AG08396 (cell line): ENCODE measurements at places on chromosomes 5 and 9.
A peak's percentile ranks its signal among the peaks of the same experiment; 100 is the strongest.

GRCh38 chr9:78325343-78325742 lies 28.4 kb downstream of the PSAT1 start:
- no peak for DNase-seq

DNA sequence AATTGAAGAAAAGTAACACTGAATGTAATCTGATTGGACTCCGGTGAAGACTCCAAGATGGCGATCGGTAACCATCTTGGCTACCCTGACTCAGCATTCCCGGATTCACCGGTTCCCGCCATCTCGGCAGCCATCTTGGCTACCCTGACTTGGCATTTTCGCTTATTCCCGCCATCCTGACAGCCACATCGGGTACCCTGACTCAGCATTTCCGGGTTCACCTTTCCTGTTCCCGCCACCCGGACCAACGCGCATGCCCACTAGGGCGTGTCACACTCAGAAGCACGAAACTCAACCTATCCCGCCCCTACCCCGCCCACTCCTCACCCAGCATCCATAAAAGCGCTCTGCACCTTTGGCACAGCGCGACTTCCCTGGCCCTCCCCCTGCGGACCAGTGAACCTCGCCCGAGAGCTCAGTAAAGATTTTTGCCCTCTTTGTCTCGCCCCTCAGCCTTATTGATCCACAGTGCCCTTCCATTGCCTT lies 17.2 kb downstream of the SPTLC1 start:
- no peak for DNase-seq

DNA sequence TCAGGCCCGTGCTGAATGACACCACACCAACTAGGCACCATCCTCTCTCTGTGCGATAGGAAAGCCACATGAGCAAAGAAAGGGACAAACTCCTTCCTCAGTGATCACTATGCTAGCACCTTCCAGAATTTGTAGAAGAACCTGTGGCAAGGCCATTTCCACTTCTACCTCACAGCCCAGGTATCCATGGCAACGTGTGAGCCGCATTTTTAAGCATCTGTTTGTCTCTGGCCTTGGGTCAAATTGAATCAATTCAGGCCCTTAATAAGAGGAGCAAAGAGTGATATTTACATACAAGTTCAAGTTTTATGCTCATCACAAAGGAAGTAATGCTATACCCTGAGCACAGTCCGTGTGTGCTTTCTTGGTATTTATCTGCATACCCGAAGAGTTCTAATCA lies 179.3 kb downstream of the SLC12A2 start:
- no peak for DNase-seq

DNA sequence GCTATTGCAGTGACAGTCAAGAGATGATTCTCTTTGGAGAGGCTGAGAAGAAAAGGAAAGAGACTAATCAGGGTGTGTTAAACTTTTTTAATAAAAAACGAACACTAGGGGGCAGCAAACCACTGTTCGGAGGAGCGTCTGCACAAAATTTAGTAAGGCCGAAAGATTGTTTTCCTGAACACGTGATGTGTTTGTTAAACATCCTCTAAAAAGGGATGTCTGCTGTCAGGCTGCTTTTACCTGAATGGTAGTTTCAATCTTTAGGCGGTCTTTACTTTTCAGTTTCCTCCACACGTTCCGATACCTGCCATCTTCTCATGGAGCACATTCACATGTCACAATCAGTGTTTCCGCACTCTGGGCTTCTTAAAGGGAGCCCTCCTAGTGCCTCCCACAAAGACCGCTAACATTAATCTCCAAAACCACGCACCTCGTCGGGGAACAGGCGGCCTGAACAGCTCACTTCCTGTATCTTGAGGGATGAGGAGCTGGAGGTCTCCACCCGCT lies 125.2 kb downstream of the GPBP1 start:
- DNase-seq = peak; percentile 47

DNA sequence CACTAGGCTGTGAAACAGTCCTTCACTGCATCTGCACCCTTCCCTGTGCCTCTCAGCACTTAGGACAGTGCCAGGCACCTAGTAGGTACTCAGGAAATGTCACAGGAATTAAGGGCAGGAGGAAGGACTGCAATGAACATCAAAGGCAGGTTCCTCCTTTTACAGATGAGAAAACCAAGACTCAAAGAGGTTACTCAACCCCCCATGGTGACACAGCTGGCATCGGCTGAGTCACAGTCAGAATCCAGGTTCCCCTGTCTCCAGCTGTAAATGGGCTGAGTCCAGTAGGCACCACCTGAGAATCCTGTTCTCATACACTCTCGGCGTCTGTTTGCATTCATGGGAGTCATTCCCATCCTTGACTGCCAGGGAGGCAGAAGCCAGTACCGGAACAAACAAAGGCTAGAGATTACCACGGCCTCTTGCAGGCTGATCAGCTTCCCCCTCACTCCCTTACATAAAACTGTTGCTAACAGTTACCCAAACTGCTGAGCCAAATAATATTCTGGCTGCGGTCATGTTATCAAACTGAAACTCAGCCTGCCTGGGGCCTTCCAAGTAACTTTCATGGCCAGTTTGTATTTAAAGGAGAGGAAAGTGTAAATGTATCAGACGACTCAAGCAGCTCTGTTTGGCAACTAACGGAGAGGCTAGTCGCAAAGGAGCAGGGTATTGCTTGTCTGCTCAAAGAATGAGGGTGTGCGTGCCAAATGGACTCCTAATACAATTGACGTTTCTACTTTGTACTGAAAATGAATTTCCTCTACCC lies 201.7 kb downstream of the PAPPA start:
- DNase-seq = peak; percentile 17

DNA sequence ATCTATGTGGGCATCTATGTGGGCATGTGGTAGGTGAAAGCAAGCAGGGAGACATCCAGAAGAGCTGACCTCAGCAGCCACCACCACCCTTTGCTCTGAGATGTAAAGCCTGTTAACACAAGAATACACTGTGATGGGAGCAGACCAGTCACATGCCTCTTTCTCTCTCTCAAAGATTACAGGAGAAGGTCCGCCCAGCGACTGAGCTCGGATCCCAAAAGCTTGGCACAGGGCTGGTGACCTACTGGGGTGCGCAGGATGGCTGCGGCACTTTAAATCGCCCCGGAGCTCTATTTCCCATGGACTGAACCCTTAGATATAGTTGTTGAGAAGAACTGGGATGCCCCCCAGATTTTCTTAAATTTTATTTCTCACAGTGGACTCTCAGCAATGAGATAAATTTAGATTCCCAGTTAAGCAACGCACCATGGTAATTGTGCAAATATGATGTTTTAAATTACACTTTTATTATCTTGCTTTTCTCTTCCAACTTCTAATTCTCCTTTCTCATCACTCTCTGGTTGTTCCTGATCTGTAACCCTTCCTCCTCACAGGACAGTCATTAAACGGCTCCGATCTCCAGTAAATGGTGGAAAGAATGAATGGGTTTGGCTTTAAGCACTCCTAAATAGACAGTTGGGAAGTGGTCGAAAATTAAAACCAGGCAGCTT lies 37.7 kb upstream of the ICE1 start:
- no peak for DNase-seq

DNA sequence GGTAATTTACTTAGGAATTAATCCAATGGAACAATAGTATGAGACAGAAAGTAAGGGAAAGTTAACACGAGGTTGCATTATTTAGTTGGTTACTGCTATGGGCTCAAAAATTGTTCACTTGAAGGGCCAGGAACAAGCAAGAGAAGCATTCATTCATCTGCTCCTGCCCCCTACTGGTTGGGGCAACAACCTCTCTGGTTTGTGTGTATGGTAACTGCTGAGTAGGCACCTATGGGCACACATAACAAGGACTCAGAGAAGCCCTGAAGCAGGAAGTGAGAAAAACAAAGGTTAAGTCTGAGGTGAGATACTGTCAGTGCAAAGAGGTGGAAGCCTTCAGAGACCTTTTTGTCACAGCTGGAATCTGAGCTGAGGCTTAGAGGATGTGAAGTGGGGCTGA lies 34.4 kb upstream of the RANBP6 start:
- DNase-seq = no peak

GRCh38 chr5:96023518-96023917 lies 61.9 kb upstream of the ELL2 start:
- DNase-seq = no peak

- DNase-seq = no peak
Observed at GRCh38 chr5:1883925-1884677, 1.4 kb upstream of the IRX4 start.

- DNase-seq = no peak
Observed at GRCh38 chr9:83372957-83373356, 165.2 kb downstream of the FRMD3 start.

DNA sequence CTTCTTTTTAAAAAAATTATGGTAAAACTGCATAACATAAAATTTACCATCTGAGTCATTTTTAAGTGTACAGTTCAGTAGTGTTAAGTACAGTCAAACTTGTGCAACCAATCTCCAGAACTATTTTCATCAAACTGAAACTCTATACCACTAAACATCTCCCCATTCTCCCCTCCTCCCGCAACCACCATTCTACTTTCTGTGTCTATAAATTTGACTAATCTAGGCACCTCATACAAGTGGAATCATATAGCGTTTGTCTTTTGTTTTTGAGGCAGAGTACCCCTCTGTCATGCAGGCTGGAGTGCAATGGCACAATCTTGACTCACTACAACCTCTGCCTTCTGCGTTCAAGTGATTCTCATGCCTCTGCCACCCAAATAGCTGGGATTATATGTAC lies 24.0 kb upstream of the EBF1 start:
- no peak for DNase-seq

GRCh38 chr5:82156874-82157273 lies 121.3 kb downstream of the RPS23 start:
- DNase-seq = no peak

- DNase-seq = peak; percentile 8
Observed at GRCh38 chr9:26292943-26293342, 599.7 kb downstream of the CAAP1 start.

DNA sequence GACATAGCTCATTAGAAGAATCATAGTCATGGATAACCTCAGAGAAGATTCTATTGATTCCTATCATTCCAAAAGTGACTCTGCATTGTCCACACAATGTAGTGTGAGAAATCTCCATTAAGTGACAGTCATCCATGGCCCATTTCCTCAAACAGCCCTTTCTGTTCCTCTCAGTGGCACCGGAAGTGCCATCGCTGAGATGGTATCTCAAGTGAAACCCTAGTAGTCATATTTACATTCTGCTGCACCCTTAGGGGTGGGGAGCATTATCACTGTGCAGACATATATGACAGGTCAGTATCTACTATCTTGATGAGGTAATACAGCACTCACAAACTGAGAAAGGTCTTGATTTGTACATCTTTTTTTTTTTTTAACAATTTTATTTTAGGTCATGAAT lies 55.4 kb upstream of the MIER3 start:
- no peak for DNase-seq

- no peak for DNase-seq
Observed at GRCh38 chr5:153116916-153117315, 373.6 kb upstream of the GRIA1 start.

DNA sequence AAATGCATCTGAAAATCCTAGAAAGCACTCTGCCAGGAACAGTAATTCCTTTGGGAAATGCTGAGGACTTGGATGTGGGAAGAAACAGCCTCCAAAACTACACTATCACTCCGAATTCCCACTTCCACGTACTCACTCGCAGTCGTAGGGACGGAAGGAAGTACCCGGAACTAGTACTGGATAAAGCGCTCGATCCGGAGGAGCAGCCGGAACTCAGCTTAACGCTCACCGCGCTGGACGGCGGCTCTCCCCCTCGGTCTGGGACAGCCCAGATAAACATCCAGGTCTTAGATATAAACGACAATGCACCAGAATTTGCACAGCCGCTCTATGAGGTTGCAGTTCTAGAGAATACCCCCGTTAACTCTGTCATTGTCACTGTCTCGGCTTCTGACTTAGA lies 786 bp downstream of the PCDHB3 start:
- no peak for DNase-seq

DNA sequence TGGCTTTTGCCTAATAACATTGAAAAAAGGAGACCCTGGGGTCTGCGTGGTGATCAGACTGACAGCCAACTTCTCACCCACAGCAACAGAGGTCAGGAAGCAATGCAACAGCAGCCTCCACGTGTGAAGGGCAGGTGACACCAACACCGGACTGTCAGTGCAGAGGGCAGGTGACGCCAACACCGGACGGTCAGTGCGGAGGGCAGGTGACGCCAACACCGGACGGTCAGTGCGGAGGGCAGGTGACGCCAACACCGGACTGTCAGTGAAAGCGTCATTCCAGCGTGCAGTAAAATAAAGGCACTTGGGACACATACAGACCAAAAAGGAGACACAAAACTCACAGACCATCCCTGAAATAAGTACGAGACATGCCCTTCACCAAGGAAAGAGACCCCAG lies 37.2 kb upstream of the CEP72 start:
- DNase-seq = no peak

- DNase-seq = peak; percentile 35
Observed at GRCh38 chr9:15104826-15105420, 194.7 kb upstream of the FREM1 start.

DNA sequence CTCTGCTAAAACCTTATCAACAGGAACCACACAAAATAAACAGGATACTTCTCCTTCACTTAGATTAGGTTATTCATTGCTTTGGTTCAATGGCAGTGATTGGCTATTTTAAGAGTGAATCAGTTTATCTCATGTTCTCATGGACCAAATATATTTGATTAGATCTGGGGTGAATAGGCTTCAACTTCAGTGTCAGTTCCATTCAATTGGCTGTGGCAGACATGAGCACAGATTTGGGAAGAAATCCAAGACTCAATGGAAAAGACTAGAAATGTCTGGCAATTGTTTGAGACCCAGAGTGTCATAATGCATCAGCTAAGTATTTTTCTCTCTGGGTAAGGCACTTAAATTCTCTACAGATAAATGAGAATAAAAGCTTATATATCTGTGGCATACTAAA lies 37.1 kb downstream of the CDH18 start:
- no peak for DNase-seq

DNA sequence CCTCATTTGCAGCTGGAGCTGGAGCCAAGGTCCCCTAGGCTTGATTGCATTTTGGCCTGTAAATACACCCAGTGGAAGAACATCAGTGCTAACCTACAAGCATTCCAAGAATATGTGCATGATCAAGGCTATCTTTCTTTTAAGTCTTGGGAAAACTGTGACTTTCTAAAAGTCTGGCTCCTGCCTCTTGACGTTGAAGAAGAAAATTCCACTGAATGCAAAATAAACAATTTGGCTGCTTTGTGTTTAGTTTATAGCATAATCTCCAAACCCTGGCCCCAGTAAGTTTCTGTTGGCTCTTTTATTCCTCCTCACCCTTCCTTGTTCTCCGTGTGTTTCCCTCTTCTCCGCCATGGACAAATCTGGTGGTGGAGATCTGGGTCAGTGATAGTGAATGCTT lies 109.3 kb upstream of the TLE1 start:
- peak; percentile 32 for DNase-seq

- DNase-seq = no peak
Observed at GRCh38 chr5:12861886-12862654, 957.8 kb upstream of the CTNND2 start.
